ENCODE measurements at places on chromosomes 5 and 9. TPM values are rescaled to one million over a fixed set of nuclear protein-coding genes. Genes with fewer than 3 reads are reported as not detected.

GRCh38 chr5:94544031-94544650, 74.3 kb downstream of the KIAA0825 start:
- DNase-seq, result no peak

GRCh38 chr9:27870404-27870803, 297.1 kb upstream of the C9orf72 start:
- DNase-seq, result no peak

DNA sequence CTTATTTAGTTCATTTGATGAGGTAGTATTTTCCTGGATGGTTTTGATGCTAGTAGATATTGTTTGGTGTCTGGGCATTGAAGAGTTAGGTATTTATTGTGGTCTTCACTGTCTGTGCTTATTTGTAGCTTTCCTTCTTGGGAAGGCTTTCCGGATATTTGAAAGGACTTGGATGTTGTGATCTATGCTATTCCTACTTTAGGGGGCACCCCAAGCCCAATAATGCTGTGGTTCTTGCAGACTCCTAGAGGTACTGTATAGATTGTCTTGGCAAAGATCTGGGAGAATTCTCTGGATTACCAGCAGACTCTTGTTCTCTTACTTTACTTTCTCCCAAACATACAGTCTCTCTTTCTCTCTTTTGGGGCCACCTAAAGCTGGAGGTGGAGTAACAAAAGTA, 315.7 kb downstream of the MAT2B start:
- no peak for DNase-seq

Gene TSSK1B
- polyA plus RNA-seq, result not detected

- no peak for DNase-seq
These were observed 134.1 kb downstream of the OLFM1 start for GRCh38 chr9:135221576-135221950.

Gene ANKRD18B
- 0.54 TPM for polyA plus RNA-seq

DNA sequence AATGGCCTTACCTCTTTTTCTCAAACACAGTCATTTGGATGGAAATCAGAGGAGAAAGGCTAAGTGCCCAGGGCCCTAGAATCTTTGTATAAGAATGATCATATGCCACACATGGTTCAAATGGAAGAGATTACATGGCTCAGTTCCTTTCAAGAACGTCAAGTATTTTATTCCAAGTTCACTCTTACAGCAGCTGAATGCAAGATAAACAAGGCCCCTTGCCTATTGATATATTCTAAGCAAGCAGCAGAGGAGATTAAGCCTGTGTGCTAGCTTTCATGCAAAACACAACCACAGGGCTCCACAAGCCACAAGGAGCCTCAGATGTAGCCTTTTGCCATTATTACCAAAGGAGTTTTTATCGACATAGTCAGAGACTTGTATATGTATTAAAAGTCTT, 55.3 kb upstream of the SLCO6A1 start:
- no peak for DNase-seq

DNA sequence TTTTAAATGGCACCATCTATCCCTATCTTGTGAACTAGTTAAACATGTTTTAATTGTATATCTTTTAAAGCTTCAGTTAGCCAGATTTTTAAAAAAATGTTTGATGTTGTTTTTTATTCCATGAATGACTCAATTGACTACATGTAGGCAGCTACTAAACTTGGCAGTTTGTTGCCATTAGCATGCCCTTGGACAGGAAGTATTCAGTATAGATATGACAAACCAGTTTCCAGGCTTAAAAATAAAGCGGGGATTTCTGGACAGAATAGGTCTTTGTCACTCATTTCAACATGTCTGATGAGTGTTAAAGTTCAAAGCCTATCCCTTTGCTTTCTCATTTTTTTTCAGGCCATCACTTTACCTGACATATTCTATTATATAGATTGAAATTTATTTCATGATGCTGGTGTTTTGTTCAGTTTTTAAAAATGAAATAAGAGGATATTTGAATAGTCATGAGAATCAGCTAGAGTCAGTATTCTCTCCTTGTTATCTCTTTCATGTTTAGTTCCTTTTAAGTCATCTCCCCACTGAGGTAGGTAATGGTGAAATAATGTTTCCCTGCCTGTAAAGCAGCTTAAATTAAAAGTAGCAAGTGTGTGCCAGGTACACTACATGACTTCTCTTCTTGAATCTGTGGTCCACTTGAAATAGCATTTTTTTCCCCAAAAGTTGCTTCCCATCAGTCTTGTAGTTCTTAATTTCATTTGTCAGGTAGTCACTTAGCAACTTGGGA, 11.9 kb downstream of the TNFAIP8 start:
- DNase-seq, result no peak

Gene CA9
- 0.93 TPM for polyA plus RNA-seq

DNA sequence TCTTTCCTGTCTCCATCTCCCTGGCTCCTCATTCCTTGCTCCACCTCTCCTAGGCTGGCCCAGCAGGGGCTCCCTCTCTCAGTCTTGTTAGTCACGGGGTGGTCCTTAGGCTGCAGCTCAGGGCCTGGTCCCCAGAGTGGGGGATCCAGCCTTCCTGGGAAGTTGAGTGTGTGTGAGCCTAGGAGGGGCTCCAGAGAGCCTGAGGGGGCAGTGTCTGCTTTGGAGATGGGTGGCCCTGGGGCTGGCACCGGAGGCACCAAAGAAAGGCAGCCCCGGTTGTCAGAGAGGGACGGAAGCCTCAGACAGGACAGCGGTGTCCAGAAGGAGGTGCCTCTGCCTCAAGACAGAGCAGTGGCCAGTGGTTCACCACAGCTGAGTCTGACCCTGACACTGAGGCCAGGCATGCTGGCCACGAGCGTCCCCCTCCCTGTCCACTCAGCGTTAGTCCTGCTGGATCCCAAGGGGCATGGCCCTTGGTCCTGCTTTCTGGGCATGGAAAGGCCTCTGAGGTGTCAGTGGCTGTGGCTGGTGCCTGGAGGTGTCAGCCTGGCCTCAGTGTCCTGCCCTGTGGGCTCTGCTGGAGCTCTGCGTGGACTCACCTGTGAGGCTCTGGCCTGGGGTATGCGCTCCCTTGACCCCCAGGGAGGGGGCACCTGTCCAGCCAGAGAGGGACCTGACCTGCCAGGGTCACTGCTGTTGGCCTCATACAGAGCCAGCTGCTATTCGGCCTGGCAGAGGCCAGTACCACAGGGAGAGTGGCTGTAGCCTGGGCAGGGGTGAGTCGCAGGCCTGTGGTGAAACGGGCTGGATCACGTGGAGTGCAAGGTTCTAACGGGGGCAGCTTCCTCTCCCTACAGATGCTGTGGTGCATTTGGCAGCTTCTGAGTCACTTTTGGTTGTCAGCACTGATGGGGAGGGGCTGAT, 130.6 kb downstream of the CACNA1B start:
- no peak for DNase-seq

GRCh38 chr9:137383081-137383783, 39.7 kb downstream of the EXD3 start:
- DNase-seq, result no peak

Gene OBP2B
- not detected for polyA plus RNA-seq

Gene MEGF10
- polyA plus RNA-seq, result 0.80 TPM

Gene ANKRD20A1
- polyA plus RNA-seq, result 1.4 TPM

Gene NKD2
- polyA plus RNA-seq, result 11.7 TPM

Gene IFNA5
- not detected for polyA plus RNA-seq

GRCh38 chr9:110579034-110579861, at the start of gene SVEP1:
TSS of gene SVEP1 (minus strand) at chr9:110579741. CDS start at chr9:110579543, 198 bp downstream.
- peak; percentile 67 for DNase-seq

DNA sequence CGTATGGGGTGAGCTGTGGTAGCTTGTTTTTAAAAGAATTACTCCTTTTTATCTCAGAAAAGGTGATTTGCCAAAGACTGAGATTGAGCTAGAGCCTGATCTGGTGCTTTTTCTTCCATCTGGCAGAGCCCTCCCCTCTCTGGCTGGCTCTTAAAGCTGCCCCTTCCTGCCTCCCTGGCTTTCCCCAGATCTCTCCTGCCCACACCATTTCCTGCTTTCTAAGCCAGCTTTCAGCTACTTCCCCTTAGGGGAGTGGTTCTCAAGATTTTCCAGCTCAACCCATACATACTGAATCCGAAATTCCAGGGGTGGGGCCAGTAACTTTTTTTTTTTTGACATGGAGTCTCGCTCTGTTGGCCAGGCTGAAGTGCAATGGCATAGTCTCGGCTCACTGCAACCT, 4.8 kb upstream of the ACOT12 start:
- DNase-seq, result no peak

GRCh38 chr5:59588922-59589321, 304.6 kb downstream of the PDE4D start:
- DNase-seq, result no peak

GRCh38 chr9:87540444-87541105, 42.9 kb downstream of the DAPK1 start:
- DNase-seq, result no peak

DNA sequence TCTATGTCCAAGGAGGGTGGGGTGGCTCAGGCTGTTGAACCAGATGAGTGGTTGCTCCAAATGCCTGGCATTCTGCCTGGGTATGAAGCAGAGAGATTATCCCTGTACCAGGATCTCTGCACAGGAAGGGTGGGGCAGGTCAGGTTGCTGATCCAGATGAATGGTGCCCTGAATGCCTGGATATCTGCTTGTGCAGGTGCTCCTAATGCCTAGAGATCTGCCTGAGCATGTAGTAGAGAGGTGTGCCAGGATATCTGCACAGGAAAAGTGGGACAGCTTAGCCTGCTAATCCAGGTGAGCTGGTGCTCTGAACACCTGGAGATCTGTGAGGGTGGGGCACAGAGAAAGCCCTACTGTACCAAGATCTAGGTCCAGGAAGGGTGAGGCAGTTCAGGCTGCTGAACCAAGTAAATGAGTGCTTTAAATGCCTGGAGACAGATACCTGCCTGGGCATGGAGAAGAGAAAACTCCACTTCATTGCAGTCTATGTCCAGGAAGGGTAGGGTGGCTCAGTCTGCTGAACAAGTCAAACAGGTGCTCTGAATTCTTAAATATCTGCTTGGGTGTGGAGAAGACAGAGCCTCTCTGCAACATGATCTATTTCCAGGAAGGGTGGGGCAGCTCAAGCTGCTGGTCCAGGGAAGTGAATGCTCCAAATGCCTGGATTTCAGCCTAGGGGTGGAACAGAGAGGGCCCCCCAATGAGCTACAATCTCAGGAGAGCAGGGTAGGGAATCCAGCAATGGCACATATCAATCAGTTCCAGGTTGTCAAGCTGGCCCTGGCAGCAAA, 189.4 kb upstream of the DMRTA1 start:
- DNase-seq, result no peak

DNA sequence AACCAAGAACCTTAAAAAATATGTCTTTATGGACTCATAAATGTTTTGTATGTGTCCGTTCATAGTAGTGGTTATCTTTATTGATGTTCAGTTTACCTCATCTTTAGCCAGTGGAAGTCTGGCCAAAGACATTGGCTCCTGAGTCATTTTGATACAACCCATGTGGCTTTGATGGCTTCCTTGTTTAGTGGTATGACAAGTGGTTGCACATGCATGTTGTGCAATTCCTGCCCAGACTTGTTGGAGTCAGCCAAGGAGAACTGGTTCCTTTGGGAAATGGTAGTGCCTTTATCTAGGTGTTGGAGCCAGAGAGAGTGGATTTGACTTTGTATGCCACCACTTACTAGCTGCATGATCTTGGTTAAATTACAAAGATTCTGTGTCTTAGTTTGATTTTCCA, 94.3 kb downstream of the RPS23 start:
- no peak for DNase-seq

- no peak for DNase-seq
These were observed 566.0 kb upstream of the CDH18 start for GRCh38 chr5:20554001-20554400.

Gene PHF24
- polyA plus RNA-seq, result 0.35 TPM

DNA sequence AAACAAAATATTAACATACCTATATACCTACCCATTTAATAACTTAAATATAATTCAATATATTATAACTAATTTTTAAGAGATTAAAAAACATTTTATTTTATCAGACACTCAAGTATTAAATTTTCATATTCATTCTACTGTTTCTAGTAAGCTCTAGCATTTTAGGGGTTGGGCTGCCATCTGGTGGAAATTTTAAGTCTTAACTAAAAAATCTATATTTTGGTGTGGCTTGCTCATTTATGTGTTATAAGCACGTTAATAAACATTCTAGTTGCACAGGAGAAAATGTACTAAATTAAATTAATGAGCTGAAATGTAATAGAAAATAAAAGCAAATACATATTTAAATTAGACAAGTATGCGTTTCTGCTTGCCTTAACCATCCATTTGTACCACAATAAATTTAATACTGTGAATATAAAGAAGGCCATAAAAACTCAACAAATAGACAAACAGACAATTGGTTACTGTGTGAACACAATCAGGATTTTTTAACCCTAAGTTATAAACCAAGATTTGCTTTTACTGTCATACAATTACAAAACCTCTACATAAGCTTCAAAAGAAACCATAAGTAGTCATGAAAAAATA, 1728.3 kb upstream of the CDH9 start:
- DNase-seq, result peak; percentile 26

Gene ADGRD2
- polyA plus RNA-seq, result not detected

DNA sequence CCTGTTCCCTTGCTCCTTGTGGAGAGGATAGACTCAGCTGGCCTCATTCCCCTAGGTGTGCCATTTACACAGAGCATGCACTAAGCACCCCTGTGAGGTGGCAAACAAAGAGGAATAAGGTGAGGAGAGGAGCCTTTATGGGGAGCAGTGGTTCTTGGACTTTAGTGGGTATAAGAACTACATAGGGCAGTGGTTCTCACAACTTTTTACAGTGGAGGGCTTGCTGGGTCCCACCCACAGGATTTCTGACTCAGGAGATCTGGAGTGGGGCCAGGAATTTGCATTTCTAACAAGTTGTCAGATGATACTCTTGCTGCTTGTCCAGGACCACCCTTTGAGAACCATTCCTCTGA, 42.0 kb downstream of the CSF1R start:
- no peak for DNase-seq

- peak; percentile 68 for DNase-seq
These were observed 36.1 kb downstream of the MRPL36 start for GRCh38 chr5:1763548-1763911.

Gene C9
- polyA plus RNA-seq, result not detected

DNA sequence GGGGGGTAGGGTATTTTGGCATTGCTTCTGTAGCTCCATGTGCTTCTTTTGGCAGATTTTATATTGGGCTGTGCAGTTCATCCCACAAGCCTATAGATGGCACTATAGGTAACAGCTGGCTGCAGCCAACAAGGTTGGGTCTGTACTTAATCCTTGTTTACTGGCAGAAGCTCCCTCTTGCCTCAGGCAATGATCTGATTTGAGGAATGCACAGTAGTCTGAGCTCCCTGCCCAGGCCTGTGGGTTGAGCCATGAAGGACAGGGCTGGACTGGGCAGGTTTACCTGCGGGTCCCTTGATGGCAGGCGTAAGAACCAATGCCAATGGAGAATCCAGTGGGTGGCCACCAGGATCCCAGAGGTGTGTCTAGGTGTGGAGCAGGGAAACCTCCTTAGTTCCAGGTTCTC, 11.7 kb upstream of the OR1J2 start:
- DNase-seq, result no peak

- no peak for DNase-seq
These were observed 68.7 kb downstream of the RETREG1 start for GRCh38 chr5:16548115-16548514.

GRCh38 chr9:134223091-134223490, 58.7 kb upstream of the RNU6ATAC start:
- no peak for DNase-seq

Gene SARDH
- polyA plus RNA-seq, result 10.1 TPM

Gene SLCO6A1
- polyA plus RNA-seq, result not detected
